Effector memory CD8-positive, alpha-beta T cell (primary cell): ENCODE measurements at places on chromosomes 5 and 9.

- DNase-seq: no peak
Measured at GRCh38 chr9:128593856-128594255, 41.5 kb downstream of the SPTAN1 start.

DNA sequence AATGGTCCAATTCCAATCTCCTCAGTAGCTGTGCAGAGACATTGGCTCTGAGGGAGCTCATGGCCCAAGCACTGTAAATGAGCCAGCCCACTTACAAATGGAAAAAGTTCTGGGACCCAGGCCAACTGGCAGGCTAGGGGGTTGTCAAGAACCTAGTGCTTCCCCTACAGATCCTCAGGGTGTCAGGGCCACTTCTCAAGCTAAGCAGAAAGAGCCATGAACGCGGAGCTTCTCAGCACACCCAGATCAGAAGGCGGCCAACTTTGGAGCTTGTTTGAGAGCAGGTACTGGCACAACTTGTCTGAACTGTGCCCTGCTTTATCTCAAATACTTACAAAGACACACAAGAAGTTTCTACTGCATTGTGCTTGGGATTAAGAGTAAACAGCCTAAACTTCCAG is 17.5 kb downstream of the TLE1 start:
- DNase-seq: no peak

GRCh38 chr5:132774406-132774805 is 2.6 kb downstream of the SEPTIN8 start:
- DNase-seq: no peak

DNA sequence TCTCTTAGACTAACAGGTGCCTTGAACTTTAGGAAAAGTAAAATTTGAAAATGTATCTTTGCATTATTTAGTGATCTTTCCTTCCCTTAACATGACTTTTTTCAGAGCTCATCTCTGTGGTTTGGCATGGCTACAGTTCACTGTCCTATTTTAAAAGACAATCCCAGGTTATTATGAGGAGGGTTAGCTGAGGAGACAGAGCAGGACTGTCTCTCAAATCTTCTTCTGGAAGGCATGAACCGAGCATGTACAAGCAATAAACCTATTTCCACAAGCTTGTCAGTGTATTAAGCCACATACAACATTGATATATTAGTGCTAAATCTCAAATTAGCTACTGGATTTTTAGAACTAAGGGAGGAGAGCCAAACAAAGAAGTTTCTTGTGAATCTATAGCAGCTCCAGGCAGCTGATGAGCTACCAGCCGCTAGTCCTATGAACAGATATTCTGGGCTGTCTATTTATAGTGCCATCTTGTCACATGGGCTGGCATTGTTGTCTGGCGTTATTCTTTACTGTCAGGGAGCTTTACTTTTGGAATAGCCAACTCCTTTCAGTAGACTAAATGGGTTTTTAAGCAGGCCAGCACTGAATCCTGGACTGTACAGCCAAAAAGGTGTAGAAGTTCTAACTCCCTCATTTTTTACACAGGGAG is 171.2 kb upstream of the ACTBL2 start:
- no peak for DNase-seq

DNA sequence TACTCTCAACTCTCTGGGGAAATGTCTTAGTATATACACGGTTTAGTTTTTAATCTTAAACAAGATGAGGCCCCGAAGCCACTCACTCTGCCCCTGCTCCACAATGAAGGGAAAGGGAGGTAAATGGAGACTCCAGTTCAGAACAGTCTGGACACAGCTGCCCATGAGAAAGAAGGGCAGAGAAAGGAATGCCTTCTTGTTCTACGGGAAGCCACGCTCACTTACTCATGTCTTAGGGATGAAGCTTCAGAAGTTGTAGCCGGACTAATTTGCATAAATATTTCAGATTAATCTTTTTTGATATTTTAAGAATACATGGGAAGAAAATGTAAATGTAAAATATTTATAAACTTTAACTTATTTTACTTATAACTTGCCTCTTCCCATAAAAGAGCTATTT is 94.0 kb downstream of the COL23A1 start:
- DNase-seq: no peak

DNA sequence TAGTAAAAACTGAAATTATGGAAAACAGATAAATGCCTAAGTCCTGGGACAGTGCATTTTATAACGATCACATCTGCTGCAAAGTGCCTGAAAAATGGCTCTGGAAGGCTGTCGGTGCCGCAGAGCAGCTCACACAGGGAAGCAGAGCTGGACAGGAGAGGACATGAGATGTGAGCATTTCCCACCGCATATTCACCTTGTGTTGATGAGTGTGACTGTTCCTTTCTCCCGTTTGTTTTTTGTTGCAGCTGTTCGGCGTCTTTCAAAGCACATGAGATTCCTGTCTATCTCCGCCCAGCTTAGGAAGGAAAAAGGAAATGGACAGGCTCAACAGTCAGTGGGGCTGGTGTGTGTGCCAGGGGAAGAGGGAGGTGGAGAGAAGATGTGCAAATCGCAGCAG is 164.9 kb upstream of the SEMA6A start:
- DNase-seq: no peak

GRCh38 chr5:155069961-155070360 is 56.4 kb downstream of the KIF4B start:
- no peak for DNase-seq
